Immature natural killer cell (primary cell): ENCODE measurements at places on chromosomes 3 and 15.
A peak's percentile ranks its signal among the peaks of the same experiment; 100 is the strongest.

- no peak for DNase-seq
- H3K27me3 ChIP-seq, result peaks cover 4% of the 10 kb centered on the region
- H3K27ac ChIP-seq, result no peak overlapping the region
- H3K4me3 ChIP-seq, result no peak overlapping the region
- no peaks in the 10 kb centered on the region for H3K4me1 ChIP-seq
Measured at GRCh38 chr15:93523481-93523880, 434.5 kb upstream of the RGMA start.

GRCh38 chr3:18282507-18282906 lies 142.6 kb downstream of the SATB1 start:
- H3K4me1 ChIP-seq, result no peaks in the 10 kb centered on the region
- no peak for DNase-seq
- H3K27ac ChIP-seq, result no peak overlapping the region
- no peak overlapping the region for H3K4me3 ChIP-seq
- no peaks in the 10 kb centered on the region for H3K27me3 ChIP-seq

- no peak overlapping the region for H3K27ac ChIP-seq
- no peak for DNase-seq
- no peaks in the 10 kb centered on the region for H3K27me3 ChIP-seq
- no peak overlapping the region for H3K4me3 ChIP-seq
Measured at GRCh38 chr3:107685383-107685782, 162.6 kb downstream of the BBX start.

DNA sequence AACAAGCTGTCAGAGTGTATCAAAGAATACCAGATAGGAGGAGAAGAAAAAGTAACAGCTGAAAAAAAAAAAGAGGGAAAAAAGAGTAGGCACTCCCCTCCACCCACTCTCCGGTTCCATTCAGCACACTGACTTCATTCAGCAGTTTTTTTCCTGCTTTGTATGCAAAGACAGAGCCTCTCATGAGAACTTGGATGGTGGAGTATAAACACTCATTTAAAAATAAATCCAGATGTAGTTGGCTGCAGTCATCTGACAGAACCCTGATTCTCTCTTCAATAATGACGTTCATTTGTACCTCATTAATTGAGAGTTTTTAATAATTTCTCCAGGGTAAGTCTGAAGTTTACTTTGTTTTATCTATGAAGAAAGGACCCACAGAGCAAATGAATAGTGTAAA lies 81.0 kb downstream of the TMEM108 start:
- H3K36me3 ChIP-seq, result no peaks in the 10 kb centered on the region
- no peak overlapping the region for H3K27ac ChIP-seq
- DNase-seq, result no peak
- no peaks in the 10 kb centered on the region for H3K4me1 ChIP-seq

DNA sequence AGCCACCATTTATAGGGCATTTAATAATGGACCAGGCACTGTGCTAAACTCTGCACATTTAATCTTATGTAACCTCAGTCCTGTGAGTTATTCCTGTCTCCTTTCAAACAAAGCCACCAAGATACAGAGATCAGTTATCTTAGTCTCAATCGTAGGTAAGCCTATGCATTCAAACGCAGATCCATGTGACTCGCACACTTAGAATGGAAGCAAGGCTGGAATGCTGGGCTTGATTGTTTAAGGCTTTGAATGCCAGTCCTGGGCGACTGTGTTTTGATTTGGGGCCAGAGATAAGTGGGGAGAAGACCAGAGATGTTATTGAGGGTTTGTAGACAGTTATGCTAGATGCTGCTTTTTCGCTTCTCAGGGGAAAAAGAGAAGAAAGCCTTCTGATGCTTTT lies 22.2 kb downstream of the MED12L start:
- no peak overlapping the region for H3K4me3 ChIP-seq
- no peaks in the 10 kb centered on the region for H3K36me3 ChIP-seq
- no peak for DNase-seq
- H3K27ac ChIP-seq, result no peak overlapping the region
- H3K4me1 ChIP-seq, result no peaks in the 10 kb centered on the region

DNA sequence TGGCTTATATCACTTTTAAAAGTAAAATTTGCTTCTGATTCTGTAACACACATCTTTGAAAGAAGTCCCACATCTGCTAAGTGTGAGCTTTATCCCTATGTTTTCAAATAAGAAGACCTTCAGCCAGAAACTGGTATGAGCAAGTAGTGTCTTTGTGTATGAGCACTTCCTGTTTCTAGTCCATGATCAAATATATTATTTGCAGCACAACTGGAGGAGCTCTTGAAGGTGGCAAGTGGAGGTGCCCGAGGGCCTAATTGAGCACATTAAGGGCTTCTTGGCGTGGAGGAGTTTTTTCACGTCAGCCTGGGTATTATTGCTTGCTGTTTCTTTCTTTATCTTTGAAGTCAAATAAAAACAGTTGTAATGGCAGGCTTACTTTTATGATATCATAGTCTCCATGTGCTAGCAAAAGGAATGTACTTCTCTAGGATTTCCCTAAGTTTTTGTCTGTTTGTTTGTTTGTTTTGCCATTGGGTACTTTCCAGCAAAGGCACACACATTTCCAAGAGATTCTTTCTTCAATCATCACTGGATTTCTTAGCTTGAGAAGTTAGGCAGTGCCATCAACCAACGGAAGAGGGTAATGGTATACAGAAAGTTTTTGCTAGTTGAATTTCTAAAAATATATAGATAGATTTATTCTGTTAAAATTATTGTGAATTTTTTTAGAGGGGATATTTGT lies 68.1 kb downstream of the MEIS2 start:
- H3K27ac ChIP-seq, result no peak overlapping the region
- DNase-seq, result no peak
- H3K36me3 ChIP-seq, result no peaks in the 10 kb centered on the region
- no peaks in the 10 kb centered on the region for H3K4me1 ChIP-seq

DNA sequence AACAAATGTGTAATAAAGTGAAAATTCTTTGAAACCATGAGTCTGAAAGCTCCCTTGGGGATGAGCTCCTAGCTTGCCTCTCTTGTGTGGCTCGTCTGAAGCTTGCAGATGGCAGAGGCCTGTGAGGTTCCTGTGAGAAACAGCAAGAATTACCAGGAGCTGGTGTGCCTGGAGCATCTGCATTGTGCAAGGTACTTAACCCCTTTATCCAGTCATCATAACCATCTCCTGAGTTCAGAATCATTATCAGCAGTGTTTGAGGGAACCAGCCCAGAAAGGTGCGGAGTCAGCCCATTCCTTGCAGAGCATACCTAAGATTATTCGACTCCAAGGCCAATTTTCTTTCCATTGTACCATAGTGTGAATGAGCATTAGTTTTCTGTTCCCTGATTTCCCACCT lies 51.7 kb upstream of the TRA2B start:
- no peak overlapping the region for H3K27ac ChIP-seq
- no peaks in the 10 kb centered on the region for H3K4me1 ChIP-seq

DNA sequence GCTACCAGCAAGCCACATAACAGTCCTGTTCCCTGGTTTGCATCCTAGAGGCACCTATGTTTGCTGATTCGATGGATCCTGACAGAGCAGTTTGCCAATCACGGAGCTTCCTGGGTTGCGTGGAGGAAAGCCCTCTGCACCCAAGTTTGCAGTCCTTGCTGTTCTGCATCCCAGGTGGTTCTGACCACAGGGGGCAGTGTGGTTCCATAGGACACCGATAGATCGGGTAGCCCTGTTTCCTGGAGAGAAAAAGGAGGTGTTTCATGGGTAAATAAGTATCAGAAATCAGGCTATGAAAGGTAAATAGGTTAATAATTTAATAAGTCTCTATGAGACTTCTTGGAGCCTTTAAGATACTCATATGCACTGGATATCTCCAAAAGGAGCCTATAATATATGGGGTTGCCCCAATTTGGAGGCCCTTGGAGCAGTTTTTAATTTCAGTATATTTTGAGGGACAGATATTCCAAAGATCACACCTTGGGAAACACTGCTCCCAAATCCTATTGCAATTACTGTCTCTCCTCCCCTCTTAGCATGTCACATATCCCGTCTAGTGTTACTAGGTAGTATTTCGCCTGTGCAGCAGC lies 194.6 kb upstream of the TPM1 start:
- no peaks in the 10 kb centered on the region for H3K36me3 ChIP-seq
- H3K27ac ChIP-seq, result no peak overlapping the region
- H3K4me3 ChIP-seq, result no peak overlapping the region
- H3K4me1 ChIP-seq, result no peaks in the 10 kb centered on the region

DNA sequence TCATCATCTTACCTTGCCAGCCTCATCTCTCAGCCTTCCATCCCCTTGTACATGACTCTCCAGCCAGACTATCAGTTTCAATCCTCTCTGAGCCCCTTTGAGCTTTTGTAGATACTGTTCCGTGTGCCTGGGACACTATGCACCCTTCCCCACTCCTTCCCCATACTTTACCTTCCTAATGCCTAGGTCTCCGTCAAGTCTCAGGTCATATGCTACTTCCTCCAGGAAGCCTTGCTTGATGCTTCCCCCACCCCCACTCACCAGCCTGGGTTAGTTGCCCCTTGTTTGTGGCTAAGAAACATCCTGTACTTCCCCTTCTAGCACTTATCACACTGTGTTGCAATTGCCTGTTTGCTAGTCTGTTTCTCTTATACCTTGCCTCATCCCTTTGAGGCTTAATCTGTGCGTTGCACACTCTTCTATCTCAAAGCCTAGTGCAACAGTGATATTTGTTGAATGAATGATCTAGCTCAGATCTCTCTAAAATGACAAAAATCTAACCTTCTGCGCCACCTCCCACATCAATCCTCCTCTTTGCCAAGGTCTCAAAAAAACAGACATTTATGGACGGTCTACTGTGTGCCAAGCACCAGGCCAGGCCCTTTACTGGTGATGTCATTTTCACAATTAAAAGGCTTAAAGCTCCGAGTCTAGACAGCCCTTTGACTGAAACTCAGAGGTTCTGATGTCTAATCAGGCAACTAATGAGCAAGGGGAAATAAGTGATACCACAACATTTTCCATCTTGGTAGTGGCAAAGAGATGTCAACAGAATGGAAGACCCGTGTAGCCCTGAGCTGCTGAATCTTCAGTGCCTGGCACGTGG lies 6.5 kb upstream of the USP3 start:
- peaks cover 5% of the 10 kb centered on the region for H3K36me3 ChIP-seq

GRCh38 chr3:82378392-82378791 lies 616.9 kb upstream of the GBE1 start:
- no peak overlapping the region for H3K27ac ChIP-seq
- peaks cover 4% of the 10 kb centered on the region for H3K36me3 ChIP-seq
- H3K27me3 ChIP-seq, result no peaks in the 10 kb centered on the region
- DNase-seq, result no peak

- peak overlapping the region; percentile 73 for H3K27ac ChIP-seq
- peaks cover 5% of the 10 kb centered on the region for H3K27me3 ChIP-seq
- H3K4me3 ChIP-seq, result no peak overlapping the region
- H3K36me3 ChIP-seq, result no peaks in the 10 kb centered on the region
Measured at GRCh38 chr3:5053021-5053831, 68.9 kb upstream of the ARL8B start.

- no peak for DNase-seq
- H3K27ac ChIP-seq, result no peak overlapping the region
- no peak overlapping the region for H3K4me3 ChIP-seq
- H3K36me3 ChIP-seq, result peaks cover 4% of the 10 kb centered on the region
- H3K27me3 ChIP-seq, result peaks cover 4% of the 10 kb centered on the region
Measured at GRCh38 chr3:12356996-12357395, 68.1 kb downstream of the PPARG start.

DNA sequence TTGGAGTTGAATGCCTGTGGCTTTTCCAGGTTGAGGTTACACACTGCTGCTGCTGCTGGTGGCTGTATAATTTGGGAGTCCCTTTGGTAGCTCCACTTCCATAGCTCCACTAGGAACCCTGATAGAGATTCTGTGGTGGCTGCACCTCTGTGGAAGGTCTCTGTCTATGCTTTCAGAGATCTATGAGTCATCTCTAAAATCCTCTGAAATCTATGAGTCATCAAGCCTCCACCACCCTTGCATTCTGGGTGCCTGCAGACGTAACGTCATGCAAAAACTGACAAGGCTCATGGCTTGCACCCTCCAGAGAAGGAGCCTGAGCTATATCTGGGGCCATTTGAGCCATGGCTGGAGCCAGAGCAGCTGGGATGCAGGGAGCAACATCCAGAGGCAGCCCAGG lies 1037.0 kb upstream of the CFAP20DC start:
- no peak overlapping the region for H3K4me3 ChIP-seq
- peaks cover 3% of the 10 kb centered on the region for H3K27me3 ChIP-seq
- no peak overlapping the region for H3K27ac ChIP-seq
- H3K4me1 ChIP-seq, result peaks cover 23% of the 10 kb centered on the region
- H3K36me3 ChIP-seq, result peaks cover 3% of the 10 kb centered on the region

GRCh38 chr3:181457190-181457589 lies 254.5 kb upstream of the SOX2 start:
- no peak overlapping the region for H3K4me3 ChIP-seq
- H3K4me1 ChIP-seq, result no peaks in the 10 kb centered on the region
- no peak overlapping the region for H3K27ac ChIP-seq

DNA sequence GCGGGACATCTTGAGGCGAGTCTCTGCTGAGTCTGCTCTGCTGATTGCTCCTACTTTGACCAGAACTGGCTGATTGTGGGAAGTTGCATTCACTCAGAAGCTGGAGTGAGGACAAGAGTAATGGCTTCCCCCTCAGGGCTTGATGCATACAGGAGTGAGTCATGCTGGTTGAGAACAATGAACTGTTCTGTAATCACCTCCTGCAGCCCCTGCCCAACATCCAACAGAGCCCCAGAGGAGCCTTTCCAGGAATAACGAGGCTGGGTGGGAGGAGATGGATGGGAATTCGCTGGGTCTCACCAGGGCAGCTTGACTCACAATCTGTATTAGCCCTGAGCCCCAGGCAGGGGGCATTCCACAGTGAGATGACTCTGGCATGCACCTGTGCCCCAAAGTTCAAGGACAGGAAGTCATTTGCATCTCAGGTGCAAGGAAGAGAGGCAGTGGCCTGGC lies 85.0 kb downstream of the RAB11A start:
- no peak overlapping the region for H3K4me3 ChIP-seq
- no peaks in the 10 kb centered on the region for H3K4me1 ChIP-seq
- no peak for DNase-seq
- H3K27me3 ChIP-seq, result peaks cover 1% of the 10 kb centered on the region

GRCh38 chr3:16546186-16547010 lies 32.9 kb upstream of the RFTN1 start:
- peak overlapping the region; percentile 79 for H3K27ac ChIP-seq
- H3K36me3 ChIP-seq, result no peaks in the 10 kb centered on the region
- peak; percentile 78 for DNase-seq
- H3K4me1 ChIP-seq, result peaks cover 73% of the 10 kb centered on the region
- no peaks in the 10 kb centered on the region for H3K27me3 ChIP-seq

DNA sequence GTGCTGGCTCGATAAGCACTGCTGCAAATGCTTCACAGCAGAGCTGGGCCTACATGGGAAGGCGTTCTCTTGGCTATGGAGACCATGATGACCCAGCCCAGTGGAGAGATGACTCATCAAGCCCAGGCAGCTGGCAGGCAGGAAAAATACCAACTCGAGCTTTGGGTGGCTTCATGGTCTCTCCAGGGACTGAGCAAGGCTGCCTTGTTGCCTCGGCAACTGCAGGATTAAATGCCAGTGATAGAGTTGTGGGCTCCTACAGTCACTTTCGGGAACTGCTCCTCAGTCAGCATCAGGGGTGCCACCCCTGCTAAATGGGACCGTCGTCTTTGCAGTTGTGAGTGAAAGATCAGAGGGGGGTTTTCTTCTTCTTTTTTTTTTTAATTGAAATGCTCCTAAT lies 54.6 kb upstream of the MYZAP start:
- DNase-seq, result no peak
- no peak overlapping the region for H3K27ac ChIP-seq
- peaks cover 3% of the 10 kb centered on the region for H3K27me3 ChIP-seq
- H3K4me1 ChIP-seq, result no peaks in the 10 kb centered on the region
- H3K4me3 ChIP-seq, result no peak overlapping the region
